ENCODE measurements at places on chromosomes 5 and 9.

DNA sequence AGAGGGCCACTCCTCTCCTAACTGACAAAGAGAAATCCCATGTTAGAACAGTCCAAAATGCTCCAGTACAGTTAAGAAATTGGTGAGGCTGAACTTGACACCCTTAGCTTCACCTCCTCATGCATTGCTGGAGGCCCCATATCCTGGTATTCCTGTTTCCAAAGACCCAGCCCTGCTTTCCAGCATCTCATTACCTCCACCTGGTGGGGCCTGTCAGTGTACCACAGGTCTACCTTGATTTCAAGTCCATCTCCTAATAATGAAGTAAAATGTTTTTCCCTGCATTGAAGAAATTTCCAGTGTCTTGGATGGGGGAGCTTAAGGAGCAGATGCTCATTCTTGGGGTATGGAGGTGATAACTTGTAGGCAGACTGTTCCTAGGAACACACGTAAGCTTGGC lies 70.6 kb upstream of the S1PR3 start:
- DNase-seq = no peak

- DNase-seq = no peak
These were observed 23.8 kb downstream of the TYRP1 start for GRCh38 chr9:12716823-12717600.

GRCh38 chr5:86500947-86501346 lies 116.8 kb upstream of the COX7C start:
- no peak for DNase-seq

- no peak for DNase-seq
These were observed at the start of gene PROB1 for GRCh38 chr5:139394654-139395566. PROB1 (minus strand) TSS chr5:139395104; CDS start chr5:139395081, 23 bp downstream.

DNA sequence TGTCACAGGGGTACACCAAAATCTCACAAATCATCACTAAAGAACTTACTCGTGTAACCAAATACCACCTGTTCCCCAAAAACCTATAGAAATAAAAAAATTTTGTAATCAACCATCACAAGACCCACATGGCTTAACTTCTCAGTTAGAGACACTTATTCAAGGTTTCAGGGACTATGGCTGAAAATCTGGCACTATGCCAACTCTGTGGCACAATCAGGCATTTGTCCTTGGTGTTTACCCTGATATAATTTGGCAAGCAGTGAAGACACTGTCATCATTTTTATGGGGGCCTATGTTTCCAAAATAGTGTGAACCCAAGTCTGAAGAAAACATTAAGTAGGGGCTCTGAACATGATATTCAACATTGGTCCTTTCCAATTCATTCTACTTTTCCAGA lies 59.0 kb downstream of the ZNF622 start:
- DNase-seq = no peak

DNA sequence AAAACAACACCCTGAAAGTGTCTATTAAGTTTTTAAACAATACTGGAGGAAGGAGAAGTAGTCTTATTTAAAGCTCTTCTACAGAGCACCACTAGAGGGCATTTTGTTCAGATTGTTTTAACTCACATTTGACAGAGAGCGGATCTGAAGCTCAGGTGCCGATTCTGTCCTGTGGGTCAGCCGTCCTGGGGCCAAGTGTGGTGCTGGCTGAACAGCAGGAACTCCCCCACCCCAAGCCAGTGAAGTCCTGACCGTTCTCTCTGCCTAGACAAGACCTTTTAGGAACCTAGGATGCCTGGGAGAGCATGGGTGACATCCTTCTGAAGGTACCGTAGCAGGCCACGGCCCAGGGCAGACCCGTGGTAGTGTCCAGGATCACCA lies 3.9 kb downstream of the EXOC3 start:
- no peak for DNase-seq

DNA sequence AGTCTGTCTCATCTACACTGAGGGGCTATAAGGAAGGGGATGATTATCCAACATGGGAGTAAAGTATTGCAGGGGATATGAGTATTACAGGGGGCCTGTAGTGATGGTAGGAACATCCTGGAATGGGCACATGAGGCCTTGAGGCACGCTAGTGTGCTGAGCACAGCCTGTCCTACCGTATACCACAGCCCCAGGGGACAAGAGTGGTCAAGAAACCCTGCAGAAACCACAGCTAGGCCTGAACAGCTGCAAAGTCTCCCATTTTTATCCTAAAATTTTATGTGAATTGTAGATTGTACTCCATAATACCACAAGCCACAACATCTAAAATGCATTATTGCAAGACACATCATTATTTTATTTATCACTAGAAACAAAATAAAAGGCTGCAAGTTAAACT lies 136.3 kb upstream of the ASTN2 start:
- no peak for DNase-seq

DNA sequence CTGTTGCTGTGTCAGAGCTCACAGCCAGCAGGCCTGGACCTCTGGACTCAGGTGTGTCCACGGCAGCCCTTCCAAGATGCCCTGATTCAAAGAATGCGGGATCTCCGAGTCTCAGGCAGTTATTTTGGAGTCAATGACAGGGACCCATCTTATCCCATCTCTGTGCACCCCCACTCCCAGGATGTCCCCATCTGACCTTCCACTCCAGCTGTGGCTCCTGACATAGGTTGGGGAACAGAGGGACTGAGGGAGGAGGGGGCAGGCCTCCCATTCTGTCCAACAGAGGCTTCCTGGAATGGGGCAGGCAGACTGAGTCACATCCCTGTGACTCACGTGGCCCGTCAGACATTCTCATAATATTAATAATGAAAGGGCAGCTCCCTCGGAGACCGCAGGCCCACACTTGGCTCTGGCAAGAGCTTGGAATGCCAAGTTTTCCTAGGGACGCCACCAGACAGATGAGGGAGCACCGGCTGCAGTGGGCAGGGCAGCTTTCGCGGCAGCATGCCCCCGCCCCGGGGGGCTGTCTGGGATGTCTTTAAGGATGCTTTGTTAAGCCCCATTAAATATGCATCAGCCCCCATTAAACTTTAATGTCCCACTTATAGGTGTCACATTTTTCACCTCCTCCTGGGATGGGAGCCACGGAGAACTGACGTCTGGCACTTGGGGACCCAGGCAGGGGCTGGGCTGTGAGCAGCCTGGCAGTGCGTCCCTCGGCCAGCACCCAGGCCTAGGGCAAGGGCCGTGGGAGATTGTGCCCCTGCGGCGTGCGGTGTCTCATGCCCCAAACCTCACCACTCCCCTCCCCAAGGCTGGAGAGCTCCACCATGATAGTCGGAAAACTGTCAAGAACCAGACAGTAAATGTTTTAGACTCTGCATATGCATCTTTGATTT lies 23.6 kb upstream of the FIBCD1 start:
- no peak for DNase-seq

- no peak for DNase-seq
These were observed 53.8 kb upstream of the CLINT1 start for GRCh38 chr5:157912621-157913325.

- no peak for DNase-seq
These were observed 79.8 kb downstream of the MROH2B start for GRCh38 chr5:40991168-40991980.

Measured in stimulated activated CD8-positive, alpha-beta memory T cell treated with anti-CD3 and anti-CD28 coated beads, Interleukin-7, amount 100 ng/mL, for 1 hour (primary cell).